ENCODE measurements at places on chromosomes 6 and 20.

- DNase-seq, result peak; percentile 89
These were observed 3.5 kb downstream of the FOXS1 start for GRCh38 chr20:31841928-31842327.

GRCh38 chr20:61521687-61522420 lies 269.8 kb downstream of the CDH4 start:
- DNase-seq, result no peak

DNA sequence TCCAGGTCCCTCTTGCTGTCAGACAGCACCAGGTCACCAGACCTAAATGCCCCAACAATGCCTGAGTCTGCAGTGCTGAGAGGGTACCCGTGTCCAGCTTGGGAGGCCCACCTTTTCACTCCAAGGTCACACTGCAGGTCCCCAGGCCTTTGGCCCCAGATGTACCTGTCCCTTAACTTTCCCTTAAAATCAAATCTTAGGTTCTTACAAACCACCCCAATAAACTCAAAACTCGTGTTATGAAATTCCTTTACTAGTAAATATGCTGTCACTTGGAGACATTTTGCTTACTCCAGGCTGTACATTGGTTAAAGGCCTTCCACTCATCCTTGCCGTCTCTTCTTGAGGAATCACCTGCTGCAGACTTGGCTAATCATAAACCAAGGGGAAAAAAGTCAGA lies 165.7 kb upstream of the RREB1 start:
- DNase-seq, result peak; percentile 20

GRCh38 chr20:47198254-47198671 lies 158.2 kb downstream of the ZMYND8 start:
- DNase-seq, result peak; percentile 56

DNA sequence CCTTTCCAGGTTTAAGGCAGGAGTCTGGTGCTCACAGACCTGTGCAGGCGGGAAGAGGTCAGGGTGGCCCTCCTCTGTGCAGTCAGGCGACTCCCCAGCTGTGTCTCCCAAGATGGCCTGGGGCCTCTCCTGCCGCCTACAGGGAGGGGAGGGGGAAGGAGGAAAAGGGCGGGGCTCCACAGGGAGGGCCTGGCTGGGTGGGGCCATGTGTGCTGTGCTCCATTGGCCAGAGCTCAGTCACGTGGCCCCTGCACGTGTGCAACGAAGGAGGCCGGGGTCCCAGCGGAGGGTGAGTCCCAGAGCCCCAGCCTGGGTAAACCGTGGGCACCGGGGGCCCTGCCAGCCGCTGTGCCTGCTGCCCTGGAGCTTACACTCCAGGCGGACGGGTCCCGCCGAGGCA lies 211.6 kb downstream of the ZDHHC14 start:
- peak; percentile 22 for DNase-seq

- no peak for DNase-seq
These were observed 9.8 kb downstream of the RIMS4 start for GRCh38 chr20:44800391-44801046.

DNA sequence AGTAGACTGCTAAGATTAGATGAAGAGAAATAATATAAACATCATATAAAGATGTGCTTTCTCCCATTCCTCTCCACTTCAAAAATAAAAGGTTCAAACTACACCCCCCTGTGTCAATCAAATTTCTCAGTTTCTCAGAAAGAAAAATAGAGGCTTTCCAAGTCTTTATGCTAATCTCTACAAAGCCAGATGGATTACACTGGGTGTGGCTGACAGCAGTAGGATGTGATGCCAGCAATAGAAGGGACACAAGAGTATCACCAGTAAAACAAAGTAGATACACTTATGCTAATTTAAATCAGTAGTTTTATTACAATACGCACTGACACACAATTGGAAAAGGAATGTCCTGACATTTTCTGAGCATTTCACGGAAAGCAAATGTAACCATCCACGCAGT lies 353.4 kb downstream of the RNGTT start:
- no peak for DNase-seq

DNA sequence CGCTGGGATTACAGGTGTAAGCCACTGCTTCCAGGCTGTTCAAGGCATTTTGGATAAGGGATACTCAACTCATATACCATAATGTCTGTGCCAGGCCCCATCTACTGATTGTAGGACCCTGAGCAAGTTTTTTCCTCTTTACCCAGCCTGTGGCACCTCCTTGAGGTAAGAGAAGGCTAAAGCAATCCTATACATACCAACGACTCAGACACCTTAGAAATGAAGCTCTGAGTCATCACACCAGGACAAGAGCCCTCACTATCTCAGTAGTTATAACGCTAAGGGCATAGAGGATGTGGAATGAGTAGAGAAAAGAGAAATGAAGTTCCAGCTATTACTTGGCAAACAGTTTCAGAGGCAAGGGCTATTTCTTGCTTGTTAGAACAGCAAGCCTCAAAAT lies 16.9 kb downstream of the NDRG3 start:
- DNase-seq, result peak; percentile 70

- no peak for DNase-seq
These were observed 30.6 kb downstream of the TSHZ2 start for GRCh38 chr20:53002786-53003185.

DNA sequence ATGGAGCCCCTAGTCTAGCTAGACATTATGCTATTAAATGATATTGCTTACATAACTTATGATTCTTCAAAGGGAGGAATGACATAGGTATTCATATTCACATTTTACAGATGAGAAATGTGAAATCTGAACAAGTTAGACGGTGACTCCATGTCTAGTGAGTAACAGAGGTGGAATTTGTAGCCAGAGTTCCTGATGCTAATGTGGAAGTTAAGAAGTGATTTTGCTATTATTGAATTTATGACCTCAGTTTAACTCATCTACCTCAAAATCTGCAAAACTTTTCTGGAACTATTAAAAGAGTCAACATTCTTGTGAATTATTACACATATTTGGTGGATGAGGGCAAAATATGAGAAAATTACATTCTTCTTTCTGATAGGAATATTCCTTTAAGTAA lies 347.6 kb upstream of the MMS22L start:
- peak; percentile 50 for DNase-seq

GRCh38 chr20:9353916-9354276 lies 160.5 kb upstream of the LAMP5 start:
- DNase-seq, result no peak

GRCh38 chr6:99092461-99092860 lies 144.7 kb upstream of the FBXL4 start:
- DNase-seq, result no peak

DNA sequence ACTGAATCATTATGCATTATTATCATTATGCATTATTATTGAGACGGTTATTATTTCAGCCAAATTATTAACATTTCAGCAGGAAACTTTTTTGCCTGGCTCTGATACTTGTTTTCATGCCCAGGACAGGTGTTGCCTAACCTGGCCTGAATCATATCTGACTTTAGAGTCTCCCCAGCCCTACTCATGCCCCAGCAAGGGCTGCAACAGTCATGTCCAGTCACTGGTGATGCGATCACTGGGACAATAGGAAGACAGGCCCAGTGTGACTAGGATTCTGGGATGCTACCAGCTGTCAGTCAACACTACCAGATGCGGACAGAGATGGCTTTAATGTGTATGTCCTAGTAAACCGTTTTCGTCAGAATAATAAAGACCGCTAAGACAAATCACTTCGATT lies 285.0 kb downstream of the KHDC1L start:
- peak; percentile 25 for DNase-seq

DNA sequence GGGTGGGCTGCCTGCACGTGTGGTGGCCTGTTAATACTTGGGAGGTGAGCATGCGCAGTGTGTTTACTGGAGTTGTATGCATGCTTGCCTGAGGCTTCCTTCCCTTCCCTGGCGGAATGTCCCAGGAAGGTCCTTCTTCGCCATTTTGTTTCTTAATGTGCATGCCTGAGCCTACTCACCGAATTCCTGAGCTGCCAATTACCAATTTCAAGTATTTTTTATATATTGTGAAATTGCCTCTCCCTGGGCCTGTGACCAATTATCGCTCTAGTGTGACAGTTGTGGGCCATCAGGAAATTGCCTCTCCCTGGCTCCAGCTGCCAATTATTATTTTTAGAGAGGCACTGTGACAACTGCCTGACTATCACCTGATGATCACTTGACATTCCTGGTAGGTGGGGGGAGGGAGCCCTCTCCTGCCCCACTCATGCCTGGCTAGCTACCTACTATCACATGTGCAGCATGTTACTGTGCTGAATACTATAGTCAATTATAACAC lies 70.0 kb downstream of the FAM50B start:
- DNase-seq, result peak; percentile 94

DNA sequence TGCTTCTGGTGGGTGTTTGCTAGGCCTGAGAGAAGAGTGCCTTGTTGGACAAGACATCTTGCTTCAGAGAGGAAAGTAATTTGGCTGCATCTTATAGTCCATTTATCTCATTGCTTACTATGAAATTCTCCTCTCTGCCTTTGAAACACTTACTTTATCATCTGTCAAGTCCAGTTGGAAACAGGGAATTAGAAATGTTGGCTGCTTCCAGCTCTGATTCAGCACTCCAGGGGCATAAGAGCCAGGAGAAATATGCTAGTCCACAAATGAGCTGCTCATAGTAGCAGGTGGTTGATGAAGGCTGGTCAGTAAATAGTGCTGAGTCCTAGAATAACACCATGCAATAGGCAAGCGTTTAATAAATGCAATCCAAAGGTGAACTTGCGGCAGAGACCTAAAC lies 227.1 kb downstream of the SLC35F1 start:
- no peak for DNase-seq

- peak; percentile 30 for DNase-seq
These were observed 41.3 kb downstream of the PCNA start for GRCh38 chr20:5078399-5078958.

GRCh38 chr6:108985301-108985700 lies 109.3 kb downstream of the SESN1 start:
- no peak for DNase-seq

- no peak for DNase-seq
These were observed 152.0 kb downstream of the TSHZ2 start for GRCh38 chr20:53124075-53124551.

DNA sequence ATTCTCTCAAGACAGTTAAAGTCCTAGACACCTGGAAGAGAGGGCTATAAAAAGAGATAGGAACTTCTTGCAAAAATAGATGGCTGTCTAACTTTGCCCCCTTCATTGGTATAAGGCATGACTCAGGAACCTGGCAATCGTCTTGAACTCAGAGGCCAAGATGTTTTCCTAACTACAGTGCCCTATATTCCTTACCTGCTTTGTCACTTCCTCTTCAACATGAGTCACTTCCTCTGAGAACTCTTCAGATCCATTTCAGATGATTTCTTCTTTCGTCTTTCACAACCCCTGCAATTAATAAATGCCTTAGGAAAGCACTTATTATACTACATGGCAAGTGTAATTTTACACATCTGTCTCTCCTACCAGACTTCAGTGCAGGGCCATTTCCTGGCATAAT lies 83.5 kb downstream of the HAO1 start:
- peak; percentile 89 for DNase-seq

GRCh38 chr6:3762359-3762758 lies 10.8 kb upstream of the PXDC1 start:
- no peak for DNase-seq

DNA sequence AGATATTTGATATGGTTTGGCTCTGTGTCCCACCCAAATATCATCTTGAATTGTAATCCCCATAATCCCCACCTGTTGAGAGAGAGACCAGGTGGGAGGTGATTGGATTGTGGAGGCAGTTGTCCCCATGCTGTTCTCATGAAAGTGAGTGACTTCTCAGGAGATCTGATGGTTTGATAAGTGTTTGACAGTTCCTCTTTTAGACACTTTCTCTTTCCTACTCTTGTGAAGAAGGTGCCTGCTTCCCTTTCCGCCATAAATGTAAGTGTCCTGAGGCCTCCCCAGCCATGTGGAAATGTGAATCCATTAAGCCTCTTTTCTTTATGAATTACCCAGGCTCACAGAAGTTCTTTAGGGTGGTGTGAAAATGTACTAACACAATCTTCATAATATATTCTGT lies 1404.0 kb upstream of the ADGRB3 start:
- DNase-seq, result no peak

- DNase-seq, result no peak
These were observed 11.7 kb downstream of the SMLR1 start for GRCh38 chr6:130838951-130839350.

- peak; percentile 94 for DNase-seq
These were observed 172.5 kb downstream of the FOXA2 start for GRCh38 chr20:22411627-22412450.

DNA sequence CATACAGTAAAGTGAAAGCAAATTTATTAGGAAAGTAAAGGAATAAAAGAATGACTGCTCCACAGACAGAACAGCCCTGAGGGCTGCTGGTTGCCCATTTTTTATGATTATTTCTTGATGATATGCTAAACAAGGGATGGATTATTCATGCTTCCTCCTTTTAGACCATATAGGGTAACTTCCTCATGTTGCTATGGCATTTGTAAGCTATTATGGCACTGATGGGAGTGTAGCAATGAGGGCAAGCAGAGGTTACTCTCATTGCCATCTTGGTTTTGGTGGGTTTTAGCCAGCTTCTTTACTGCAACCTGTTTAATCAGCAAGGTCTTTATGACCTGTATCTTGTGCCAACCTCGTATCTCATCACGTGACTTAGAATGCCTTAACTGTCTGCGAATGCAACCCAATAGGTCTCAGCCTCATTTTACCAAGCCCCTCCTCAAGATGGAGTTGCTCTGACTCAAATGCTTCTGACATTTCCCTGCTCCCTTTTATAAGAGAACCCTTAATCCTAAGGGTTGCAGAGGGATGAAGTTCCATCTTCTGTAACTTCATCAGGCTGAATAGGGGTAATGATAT lies 280.1 kb upstream of the RGS17 start:
- no peak for DNase-seq

DNA sequence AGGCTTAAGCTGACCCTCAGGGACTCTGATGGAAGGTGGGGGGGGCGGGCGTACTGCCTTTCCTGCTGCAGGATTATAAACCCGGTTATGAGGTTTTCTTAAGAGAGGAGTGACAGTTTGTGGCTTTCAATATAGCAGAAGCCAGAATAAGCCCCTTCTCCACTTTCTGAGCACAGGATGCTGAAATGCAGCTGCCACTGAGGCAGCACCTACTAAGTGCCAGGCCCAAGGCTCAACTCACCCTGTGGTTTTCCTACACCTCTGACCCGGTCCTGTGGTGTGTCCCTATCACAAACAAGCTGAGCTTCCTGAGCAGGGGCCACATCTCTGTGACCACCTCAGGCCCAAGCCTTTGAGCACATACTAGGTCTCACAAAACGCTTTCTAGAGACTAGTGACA lies 59.6 kb upstream of the NFATC2 start:
- DNase-seq, result no peak

DNA sequence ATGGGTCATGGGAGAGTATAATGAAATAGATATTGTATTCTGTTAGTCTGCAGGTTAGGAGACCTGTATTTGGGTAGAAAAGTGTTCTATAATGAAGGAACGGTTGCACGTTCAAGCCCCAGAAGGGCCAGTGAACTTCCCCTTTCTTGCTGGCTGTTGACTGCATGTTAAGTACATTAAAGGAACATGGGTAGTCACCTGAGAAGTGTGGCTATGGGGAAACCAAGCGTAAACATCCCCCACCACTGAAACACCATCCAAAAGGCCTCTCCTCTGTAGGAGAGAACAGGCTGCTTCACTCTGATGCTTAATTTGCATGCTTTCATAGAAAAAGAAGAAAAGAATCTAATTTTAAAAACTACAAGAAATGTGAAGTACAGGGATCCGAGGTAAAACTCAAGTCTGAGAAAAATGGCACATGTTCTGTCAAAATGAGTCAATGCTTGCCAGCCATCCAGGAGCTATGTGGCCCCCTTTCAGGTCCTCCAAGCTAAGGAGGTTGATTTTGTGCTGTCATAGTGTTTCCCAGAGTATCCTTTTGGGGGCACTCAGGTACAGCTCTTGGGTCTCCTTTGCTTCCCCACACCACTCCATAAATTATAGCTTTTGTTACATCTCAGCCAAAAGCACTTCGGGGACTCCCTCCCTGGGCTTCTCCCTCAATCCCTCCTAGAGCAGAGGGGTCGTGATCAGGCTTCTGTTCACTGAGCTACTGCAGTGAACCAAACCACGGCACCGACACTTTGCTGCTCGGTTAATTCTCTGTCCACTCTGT lies 283.7 kb upstream of the AGPAT4 start:
- no peak for DNase-seq

Measured in kidney tubule cell (primary cell).